ENCODE measurements at places on chromosomes 7 and 10.

DNA sequence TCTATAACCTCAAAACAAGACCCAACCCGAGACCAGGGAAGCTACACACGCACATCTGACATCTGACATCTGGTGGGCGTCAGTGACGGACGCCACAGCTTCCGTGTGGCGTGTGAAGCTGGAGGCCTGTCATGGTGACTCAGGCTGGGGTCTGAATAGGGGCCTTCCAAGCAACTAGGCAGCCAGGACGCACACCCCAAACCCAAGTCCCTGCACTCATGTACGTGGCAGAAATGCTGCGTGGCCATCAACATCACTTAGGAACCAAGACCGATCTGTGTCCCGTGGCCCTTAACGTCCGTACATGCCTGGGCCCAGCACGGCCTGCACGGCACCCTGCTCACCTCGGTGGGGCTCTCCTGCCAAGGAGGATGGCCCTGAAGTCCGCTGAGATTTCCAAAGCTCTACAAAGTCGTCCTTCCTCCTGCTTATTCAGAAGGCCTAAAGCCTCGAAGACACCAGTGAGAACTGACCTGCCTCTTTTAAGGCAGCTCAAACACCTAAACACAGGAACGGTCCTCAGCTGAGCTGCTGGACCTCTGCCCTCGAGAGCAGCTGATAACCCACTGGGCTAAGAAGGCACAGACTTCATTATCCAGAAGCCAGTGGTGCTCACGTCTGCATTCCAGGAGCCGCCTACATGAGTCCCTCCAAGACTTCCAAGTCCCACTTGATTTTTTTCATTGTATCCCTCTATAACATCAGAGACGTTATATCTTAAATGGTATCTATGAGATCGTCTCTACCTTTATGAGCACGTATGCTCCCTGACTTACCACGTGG is 82.5 kb downstream of the DIP2C start:
- no peak for DNase-seq

GRCh38 chr7:65225422-65226006 is 148.1 kb upstream of the ZNF92 start:
- DNase-seq: no peak

- DNase-seq: no peak
These were observed 163.8 kb upstream of the NPVF start for GRCh38 chr7:25391961-25392587.

- DNase-seq: no peak
These were observed 33.6 kb downstream of the KIAA1217 start for GRCh38 chr10:24242562-24242961.

DNA sequence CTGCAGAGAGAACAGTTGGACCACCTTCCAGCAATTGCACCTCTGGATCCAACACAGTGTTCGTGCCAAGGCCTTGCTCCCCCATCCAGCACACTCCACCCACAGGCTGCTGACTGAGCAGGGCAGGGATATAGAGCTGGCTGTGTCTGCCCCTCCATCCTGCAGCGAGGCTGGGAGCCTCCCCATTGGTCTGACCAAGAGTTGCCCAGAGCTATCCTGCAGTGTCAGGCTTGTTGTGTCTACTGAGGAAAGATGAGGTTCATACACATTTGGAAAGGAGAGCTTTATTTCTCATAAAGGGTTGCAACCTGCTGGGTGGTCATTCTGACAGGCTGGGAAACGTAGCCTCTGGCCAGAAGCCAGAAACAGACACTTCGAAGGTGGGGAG is 27.1 kb downstream of the PRF1 start:
- no peak for DNase-seq

GRCh38 chr7:94297397-94297838 is 97.3 kb upstream of the COL1A2 start:
- DNase-seq: no peak

DNA sequence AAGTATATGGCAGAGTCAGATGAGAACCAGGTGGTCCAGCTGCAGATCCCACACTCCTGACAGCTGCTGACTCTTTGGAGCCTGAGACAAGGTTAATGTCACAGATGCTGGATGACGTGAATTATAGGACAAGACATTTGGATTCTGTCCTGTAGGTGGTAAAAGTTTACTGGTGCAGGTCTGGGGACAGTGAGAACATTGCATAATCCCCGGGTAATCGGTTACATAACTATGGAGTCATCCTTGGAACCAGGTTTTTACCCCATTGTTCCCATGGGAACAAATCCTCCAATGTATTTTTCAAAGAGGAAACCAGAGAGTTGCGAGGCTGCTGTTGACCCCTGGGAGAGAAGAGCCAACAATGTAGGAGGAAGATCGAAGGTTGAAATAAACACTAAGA is 27.5 kb upstream of the ZCCHC24 start:
- no peak for DNase-seq

DNA sequence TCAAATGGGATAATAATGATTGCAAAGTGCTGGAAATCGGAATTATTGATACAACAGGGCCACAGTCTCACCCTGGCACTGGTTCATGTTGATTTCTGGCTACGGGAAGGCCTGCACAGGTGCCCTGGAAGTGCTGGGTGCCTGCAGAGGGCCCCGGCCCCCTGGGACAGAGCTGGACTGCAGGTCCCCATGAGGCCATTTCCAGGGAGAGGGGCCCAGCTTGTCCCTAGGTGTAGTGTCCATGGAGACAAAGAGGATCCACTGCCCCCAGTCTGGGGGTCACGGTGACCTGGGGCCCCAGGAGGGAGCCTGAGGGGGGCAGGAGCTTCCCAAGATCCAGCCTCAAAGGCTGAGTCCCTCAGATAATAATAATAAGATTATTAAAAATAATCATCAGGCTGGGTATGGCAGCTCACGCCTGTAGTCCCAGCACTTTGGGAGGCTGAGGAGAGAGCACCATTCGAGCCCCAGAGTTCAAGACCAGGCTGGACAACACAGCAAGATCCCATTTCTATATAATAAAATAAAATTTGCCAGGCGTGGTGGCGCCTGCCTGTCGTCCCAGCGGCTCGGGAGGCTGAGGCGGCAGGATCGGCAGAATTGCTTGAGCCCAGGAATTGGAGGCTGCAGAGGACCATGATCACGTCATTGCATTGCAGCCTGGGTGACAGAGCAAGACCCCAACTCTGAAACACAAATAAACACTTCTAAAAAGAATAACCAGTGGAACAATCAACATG is 98.1 kb downstream of the MICALL2 start:
- no peak for DNase-seq

DNA sequence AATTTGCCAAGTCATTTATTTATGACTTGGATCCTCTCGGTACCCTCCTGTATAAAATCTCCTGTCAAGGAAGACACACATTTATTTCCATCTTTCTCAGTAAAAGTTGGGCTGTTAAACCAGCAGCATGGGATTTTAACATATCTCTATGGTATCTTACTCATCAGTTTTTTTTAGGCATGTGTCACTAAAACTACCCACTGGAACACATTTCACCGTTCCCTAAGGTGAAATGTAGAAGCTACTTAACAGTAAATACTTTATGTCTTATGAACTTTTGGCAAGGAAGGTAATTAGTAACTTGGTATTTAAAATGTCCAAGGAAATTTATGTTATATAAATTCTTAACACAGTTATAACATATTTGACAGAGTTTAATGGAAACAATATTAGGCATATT is 152.5 kb upstream of the HDAC9 start:
- DNase-seq: no peak

DNA sequence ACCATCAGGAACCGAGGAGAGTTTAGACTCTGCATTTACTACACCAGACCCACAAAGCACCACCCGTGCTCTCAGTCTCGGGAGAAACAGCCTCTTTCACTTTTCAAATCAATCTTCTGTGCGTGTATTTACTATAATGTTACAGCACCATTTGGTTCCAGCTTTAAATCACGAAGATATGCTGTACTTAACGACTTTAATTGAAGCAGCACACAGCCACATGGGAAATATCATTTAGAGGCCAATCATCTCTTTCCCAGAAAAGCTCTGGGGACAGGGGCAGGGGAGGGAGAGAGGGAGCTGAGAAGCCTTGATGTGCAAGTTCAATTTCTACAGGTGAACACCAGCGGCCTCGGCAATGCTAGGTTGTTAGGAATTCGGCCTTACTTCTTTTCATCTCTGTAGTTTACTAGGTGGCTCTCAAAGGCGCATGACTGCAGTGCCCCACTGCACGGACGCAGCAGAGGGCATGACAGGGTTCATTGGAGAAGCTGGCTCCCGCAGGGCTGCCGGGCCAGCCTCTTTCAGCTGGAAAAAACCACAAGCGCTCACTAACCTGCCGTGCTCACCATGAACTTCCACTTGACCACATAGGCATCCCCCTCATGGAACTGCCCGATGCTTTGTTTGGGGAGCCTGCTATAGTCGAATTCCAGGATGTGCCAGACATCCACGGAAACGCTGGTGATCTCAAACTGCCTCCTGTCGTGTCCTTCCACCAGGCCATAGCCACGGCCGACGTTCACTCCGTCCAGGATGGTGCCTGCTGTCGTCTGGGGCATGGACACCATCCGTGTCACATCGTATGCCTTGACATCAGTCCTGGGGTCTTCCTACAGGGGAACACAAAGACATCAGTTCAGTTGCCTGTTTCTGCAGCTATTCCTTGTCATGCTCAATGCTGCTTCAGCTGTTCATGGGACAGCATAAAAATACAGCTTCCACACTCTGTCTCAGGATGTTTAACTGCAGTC is 154.5 kb downstream of the SVIL start:
- no peak for DNase-seq

- no peak for DNase-seq
These were observed 6.2 kb upstream of the MEST start for GRCh38 chr7:130485734-130486113.

Data from naive thymus-derived CD8-positive, alpha-beta T cell (primary cell).